ENCODE measurements at places on chromosomes 11 and 22.
A peak's percentile ranks its signal among the peaks of the same experiment; 100 is the strongest.

- DNase-seq: no peak
Observed at GRCh38 chr22:47055921-47056320, 293.5 kb downstream of the TBC1D22A start.

GRCh38 chr11:92495107-92495793 lies 270.6 kb downstream of the FAT3 start:
- DNase-seq: no peak

DNA sequence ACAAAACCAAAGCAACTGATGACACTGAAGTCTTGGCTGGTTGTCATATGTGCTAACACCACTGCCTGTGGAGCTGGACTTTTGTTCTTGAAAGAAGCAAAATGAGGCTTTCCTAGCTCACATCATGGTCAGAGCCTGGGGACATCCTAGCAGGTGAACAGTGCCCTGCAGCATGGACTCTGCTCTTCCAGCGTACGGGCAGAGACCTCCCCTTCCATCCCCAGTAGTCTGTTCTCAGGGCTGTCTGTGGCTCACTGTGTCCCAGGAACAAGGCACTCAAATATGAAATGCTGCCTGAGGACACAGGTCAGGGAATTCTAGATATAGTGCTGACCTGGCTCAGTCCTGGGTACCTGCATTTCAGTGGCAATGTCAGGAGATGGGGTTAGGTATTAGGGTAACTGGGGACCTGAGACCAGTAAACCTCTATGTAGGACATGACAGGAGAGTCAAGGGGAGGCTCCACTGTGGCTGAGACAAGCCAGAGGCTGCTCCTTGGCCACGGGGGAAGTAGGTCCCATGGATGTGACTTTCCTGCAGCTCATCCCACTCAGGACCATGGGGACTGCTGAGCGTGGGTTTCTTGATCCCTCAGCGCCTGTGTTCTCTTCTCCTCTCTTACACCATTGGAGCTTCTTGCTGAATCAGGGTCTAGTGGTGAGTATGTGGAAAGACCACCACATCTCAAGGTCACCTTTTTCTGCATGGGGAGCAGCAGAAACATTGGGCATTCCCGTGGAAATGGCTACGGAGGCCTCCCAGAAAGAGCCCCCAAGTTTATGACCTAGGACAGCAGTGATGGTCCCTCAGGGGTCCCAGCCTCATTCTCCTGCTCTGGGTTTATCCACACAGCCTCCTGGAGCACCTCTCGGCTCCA lies 80.1 kb downstream of the ZNF280B start:
- DNase-seq: no peak

DNA sequence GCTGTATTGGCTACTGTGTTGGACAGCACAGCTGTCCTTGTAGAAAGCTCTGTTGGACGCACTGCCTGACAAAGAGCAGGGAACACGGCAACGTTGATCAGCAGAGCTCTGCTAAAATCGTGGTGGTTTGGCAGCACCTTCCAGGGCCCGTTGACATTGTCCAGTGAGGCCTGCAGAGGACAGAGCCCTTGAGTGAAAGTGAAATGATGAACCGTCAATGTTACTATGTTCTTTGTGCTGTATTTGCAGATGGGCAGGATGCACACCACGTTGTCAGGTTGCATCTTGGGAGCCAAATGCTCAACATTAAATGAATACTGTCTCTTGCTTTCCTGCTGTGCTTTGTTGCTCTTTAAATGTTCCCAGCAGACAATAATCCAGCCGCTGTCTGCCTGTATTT lies 69.7 kb downstream of the NELL1 start:
- DNase-seq: no peak

DNA sequence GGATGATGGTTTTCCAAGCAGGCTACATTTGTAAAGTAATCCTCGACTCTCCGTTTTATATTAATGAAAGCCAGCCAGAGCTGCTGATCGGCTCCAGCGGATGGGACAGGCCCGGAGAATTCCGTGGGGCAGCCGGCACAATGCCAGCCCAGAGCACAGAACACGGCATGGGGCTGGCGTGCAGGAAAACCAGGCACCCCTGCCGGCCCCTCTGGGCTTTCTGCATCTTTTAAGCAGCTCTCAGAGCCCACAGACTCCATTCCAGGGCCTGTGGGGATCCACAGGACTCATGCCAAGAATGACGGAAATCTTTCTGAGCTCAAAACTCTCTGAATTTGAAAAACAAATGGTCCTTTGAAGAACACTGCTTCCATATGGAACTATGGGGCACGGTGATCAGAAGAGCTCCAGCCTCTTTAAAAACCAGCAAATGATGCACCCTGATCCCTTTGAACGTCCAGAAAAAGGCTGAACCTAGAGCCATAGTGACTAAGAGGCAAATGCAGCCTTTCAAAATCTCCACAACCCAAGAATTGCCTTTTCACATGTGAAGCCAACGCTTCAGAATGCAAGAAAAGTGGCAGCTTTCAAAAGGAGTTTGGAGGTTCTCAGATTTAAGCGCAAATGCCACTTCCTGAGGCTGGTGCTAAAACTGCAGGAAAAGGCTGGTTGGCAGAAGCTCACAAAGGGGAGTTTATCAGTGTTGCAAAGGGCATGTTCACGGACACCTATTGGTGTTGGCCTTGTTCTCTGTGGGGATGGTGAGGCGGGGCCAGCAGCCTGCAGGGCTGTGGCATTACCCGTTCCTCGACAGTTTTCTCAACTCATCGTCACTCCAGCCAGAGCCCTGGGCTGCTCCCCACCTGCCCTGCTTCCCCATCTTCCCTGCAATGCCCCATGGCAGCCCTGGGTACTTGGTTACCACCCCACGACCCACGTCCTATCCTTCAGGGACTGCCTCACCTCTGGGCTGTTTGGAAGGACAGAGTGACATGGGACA lies 212.5 kb downstream of the CTTN start:
- DNase-seq: no peak

DNA sequence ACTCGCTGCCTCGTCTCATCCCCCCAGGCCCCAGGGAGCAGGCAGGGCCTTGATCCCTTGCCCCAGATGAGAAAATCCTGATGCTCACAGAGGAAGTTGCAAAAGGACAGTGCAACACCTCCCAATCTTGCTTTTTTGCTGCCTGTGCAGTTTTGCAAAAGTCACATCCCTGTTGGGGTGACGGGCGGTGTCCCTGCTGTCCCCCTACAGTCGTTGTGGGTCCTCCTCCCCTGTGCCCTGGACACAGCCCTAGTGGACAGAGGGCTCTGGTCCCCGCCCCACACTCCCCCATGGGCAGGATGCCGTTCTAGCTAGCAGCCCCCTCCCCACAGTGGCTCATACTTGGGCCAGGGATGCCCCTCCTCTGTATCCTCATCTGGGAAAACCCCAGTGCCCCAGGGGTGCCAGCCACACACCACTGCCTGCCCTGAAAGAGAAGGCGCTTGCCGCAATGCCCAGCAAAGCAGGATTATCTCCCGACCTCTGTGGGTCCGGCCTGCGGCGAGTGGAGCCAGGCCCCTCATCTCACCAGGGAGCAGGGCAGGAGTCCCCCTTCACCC lies 18.4 kb upstream of the CTSD start:
- no peak for DNase-seq

- DNase-seq: no peak
Observed at GRCh38 chr11:76455331-76455730, 10.5 kb downstream of the EMSY start.

DNA sequence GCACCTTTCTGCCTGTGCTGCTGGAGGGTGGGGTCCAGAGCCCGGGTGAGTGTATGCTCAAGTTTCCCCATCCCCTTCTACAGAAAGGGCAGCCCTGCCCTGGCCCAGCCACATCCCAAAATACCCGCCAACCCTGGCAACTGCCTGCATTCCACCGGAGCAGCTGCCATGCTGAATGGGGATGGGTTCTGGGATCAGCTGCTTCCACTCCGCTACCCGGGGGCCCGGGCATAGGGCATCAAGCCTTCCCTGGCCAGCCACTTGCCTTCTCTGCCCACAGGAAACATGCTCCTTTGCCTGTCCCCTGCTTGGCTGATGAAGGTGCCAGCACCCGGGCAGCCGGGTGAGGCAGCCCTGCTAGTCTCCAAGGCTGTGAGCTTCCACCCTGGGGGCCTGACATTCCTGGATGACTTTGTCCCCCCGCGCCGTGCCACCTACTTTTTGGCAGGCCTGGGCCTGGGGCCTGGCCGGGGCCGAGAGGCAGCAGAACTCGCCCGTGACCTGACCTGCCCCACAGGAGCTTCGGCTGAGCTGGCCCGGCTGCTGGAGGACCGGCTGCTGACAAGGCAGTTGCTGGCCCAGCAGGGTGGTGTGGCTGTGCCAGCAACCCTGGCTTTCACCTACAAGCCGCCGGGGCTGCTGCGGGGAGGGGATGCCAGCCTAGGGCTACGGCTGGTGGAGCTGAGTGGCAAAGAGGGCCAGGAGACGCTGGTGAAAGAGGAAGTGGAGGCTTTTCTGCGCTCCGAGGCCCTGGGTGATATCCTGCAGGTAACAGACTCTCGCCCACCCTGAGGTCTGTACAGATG lies 3.2 kb downstream of the CARNS1 start:
- DNase-seq: no peak

- no peak for DNase-seq
Observed at GRCh38 chr11:128719556-128719824, 25.6 kb downstream of the FLI1 start.

- DNase-seq: no peak
Observed at GRCh38 chr11:491358-491757, 15.7 kb downstream of the RNH1 start.

DNA sequence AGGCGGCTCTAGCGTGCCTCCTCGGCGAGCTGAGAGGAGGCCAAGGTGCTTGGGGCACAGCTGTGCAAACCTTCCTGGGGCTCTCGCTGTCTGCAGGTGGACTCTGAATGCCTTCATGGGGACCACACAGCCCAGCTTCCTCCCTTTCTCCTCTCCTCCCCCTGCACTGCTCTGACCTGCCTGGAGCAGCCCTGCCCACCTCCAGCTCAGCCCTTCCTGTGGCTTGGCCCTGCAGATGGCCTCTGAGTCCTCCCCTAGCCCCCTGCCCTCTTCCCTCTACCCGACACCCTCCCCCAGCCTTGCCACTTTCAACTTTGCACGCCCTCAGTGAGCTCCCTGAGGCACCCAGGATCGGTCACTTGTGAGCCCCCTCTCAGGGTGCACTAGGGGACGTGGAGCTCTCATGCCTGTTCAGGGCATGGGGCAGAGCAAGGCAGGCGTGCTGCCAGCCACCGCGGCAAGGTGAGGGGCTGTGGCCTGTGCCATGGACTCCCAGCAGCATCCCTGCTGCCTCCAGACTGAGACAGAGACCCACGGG lies 31.4 kb downstream of the PPM1F start:
- no peak for DNase-seq

DNA sequence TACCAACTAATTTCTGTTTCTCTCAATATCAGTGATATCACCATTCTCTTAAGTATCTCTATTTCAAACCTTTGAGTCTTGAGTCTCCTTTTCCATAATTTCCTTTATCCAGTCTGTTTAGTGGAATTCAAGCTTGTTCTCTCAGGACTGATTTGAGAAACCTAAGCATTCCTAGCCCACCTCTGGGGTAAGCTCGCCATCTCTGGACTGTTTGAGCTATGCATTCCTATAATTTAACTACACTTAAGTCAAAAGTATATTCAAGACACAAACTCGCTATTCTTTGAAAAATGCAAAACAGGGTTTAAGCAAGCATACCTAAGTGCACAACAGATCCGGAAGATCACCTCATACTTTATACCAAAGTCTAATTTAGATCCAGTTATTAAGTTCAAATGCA lies 2.1 kb upstream of the DLAT start:
- no peak for DNase-seq

- DNase-seq: no peak
Observed at GRCh38 chr22:33906475-33906874, 13.8 kb downstream of the LARGE1 start.

- DNase-seq: peak; percentile 76
Observed at GRCh38 chr11:14380947-14381561, 22.1 kb upstream of the RRAS2 start.

- peak; percentile 99 for DNase-seq
Observed at GRCh38 chr22:50582493-50583293, at the start of gene CHKB. CHKB (minus strand) TSS chr22:50582849; CDS start chr22:50582781, 68 bp downstream.

GRCh38 chr11:129997513-129997912 lies 5.1 kb downstream of the PRDM10 start:
- DNase-seq: no peak

- peak; percentile 8 for DNase-seq
Observed at GRCh38 chr11:108278546-108278945, 55.7 kb downstream of the ATM start.

GRCh38 chr11:93545566-93545965 lies 2.4 kb upstream of the SMCO4 start:
- no peak for DNase-seq

DNA sequence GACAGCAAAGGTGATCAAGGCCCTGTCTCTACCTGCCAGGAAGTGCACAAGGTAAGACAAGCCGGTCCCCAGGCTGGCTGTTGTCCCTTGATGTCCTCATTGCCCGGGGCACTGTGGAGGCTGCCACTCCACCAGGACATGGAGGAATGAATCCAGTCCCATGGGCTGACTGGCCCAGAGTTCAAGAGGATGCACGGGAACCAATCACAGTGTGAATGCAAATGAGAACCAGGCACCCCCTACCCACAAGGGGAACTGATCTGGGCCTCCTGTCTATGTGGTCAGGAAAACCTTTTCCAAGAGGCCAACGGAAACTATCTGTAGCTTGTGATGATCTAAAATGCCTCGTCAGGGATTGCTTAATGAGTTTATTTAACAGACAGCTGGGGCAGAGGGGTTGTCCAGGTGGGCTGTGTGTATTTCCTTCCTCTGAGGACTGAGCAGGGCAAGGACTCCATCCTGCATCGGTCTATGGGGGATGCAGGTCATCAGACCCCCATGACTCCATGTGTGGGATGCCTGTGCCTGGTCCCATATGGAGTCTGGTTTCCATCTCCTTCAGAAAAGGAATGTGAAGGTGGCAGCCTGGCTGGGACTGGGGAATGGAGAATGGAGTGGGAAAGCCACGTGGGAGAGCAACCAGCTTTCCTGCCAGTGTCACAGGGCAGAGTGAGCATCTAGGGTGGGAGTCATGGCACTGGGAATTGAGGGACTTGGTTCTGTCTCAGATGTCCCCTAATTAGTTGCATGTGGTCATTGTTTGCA lies 60.5 kb downstream of the CD82 start:
- DNase-seq: no peak

DNA sequence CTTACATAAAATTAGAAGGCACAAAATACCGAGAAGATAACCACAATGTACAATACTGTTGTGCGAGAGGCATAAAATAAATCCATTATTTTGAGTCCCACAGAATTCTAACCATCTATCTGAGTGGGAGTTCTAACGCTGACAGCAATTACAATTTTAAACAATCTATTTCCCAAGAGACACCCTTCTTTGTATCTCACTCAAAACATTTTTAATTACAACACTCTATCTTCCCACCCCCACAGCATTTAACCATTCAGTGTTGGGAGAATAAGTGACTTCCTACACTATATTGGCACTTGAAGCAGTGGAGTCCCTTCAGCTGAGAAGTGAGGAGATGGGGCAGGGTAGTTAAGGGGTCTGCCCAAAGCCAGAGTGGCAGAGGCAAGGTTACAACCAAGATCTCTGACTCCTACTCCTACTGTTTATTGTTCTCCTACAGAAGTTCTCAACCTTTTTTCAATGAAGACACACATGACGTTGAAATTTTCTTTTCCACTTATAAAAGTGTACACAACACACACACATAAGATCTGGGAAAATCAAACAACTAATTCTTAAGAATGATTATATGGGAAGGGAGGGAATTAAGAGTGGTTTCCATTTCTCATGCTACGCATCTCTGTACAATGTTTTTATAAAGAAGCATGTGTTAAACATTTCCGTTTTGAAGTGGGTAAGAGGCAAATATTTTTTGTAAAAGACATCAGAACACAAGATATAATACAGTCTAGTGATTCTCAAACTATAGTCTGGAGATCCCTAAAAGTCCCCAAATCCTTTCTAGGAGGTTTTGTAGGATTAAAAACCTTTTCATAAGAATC lies 10.9 kb downstream of the SLC25A17 start:
- DNase-seq: no peak

All from hippocampal formation (tissue), 2 donors.